ENCODE measurements at places on chromosomes 2 and 18. TPM values are rescaled to one million over a fixed set of nuclear protein-coding genes. Genes with fewer than 3 reads are reported as not detected.

The OSR1 gene
- 7.8 TPM for total RNA-seq

The C2orf80 gene
- total RNA-seq, result not detected

The EPHA4 gene
- 74.2 TPM for total RNA-seq

The LYG2 gene
- total RNA-seq, result not detected

The GLI2 gene
- total RNA-seq, result 18.7 TPM
